ENCODE measurements at places on chromosomes 2 and 18.

GRCh38 chr2:42336361-42336965 lies 24.6 kb downstream of the COX7A2L start:
- DNase-seq: no peak

GRCh38 chr2:67124531-67124930 lies 272.6 kb upstream of the ETAA1 start:
- no peak for DNase-seq

GRCh38 chr2:4930704-4931103 lies 761.5 kb upstream of the SOX11 start:
- DNase-seq: no peak

GRCh38 chr18:38539371-38539770 lies 973.8 kb upstream of the CELF4 start:
- DNase-seq: no peak

DNA sequence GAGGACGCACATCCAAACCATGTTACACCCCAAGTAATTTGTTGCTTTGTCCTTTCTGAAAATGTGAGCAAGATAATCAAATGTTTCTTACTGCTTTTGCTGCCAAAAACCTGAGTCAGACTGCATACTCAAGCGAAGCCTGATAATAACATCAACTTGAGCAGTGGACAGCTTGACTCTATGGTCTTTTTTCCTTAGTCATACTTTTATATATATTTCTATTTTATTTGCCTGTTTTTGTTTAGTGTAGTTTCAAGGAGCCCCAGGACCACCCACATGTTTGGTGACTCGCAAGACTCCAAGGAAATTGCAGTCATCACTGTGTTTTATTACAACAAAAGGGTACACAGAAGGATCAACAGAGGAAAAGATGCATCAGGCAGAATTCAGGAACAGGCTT lies 688.4 kb upstream of the PIK3C3 start:
- DNase-seq: no peak

DNA sequence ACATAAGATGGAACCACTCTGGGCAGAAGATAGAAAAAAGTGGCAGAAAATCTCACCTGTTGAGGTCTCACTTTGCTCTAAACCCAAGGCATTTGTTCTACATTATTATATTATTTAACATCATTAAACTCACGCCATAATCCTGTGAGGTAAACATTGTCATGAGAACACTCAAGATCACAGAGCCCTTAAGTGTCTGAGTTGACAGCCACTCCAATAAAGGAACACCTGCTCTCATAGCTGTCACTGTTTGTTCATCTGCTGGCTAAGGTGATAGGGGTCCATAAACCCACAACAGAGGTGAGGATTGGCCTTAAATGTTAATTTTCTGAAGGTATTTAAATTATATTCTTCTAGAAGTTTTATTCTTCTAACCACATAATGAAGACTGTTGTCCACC lies 439.7 kb downstream of the RIT2 start:
- no peak for DNase-seq

- no peak for DNase-seq
Measured at GRCh38 chr18:42996824-42997223, 118.7 kb downstream of the RIT2 start.

- no peak for DNase-seq
Measured at GRCh38 chr2:162677476-162677875, 161.1 kb downstream of the KCNH7 start.

DNA sequence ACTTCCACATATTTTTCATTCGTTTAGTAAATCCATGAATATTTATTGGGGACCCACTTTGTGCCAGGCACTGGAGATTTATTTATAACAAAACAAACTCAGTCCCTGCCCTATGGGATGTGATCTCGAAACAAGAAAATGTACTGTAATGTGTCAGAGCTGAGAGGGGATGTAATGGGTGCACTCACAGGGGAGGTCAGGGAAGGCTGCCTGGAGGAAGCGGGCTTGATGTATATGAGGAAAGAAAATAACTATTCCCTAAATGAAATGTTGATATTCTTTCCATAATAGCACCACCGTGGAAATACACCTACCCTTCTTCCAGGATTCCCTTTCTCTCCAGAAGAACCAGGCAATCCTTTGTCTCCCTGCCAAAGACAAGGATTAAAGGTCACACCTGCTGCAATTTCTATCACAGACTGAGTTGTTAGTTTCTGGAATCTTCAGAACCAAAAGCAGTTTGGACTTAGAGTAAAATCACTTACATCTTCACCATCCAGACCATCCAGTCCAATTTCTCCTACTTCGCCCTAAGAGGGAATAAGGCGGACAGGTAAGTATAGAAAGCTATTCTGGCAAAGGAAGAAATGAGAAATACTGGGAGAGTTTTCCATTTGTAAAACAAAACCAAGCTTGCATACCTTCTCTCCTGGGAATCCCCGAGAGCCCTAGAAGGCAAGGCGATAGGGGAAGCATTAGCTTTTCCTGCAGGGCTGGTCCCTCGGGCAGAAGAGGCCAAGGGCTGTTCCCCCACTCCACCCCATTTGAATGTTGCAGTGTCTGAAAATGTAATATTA lies 55.0 kb downstream of the COL6A3 start:
- no peak for DNase-seq

- DNase-seq: no peak
Measured at GRCh38 chr2:59690849-59691248, 862.6 kb downstream of the BCL11A start.

- DNase-seq: no peak
Measured at GRCh38 chr2:66073172-66073571, 361.8 kb upstream of the MEIS1 start.

DNA sequence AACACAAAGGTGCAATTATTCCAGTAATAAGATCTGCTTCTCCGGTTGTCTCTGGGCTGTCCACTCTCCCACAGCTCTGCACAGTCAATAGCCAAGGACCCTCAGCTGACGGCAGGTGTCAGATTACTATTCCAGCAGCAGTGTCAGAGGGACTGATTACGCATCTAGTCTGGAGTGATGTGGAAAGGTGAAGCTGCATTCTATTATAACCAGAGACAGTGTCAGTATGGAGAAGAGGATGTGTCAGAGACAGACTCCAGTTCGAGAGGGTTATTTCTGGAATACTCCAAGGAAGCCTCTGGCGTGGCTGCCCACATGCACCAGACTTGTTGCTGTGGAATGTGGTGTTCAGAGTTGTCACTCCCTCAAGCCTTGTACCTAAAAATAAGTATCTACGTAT lies 163.6 kb upstream of the TMEM200C start:
- no peak for DNase-seq

DNA sequence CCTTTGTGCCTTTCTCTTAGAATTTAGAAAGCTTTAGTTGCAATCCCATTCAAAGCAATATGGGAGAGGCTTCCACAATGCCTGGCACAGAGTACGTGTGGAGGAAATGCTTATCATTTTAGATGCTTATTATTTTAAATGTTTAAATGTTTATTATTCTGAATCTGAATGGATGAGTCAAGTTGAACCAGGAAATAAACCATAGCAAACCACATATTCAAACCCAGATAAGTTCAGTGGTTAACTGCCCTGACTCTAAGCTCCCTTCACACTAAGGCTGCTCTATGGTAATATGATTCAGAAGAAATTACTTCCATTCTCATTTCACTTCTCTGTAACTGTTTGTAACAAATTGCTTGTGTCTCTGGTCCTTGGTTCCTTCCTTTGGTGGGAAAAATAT lies 5.2 kb upstream of the PPP4R1 start:
- peak; percentile 48 for DNase-seq

DNA sequence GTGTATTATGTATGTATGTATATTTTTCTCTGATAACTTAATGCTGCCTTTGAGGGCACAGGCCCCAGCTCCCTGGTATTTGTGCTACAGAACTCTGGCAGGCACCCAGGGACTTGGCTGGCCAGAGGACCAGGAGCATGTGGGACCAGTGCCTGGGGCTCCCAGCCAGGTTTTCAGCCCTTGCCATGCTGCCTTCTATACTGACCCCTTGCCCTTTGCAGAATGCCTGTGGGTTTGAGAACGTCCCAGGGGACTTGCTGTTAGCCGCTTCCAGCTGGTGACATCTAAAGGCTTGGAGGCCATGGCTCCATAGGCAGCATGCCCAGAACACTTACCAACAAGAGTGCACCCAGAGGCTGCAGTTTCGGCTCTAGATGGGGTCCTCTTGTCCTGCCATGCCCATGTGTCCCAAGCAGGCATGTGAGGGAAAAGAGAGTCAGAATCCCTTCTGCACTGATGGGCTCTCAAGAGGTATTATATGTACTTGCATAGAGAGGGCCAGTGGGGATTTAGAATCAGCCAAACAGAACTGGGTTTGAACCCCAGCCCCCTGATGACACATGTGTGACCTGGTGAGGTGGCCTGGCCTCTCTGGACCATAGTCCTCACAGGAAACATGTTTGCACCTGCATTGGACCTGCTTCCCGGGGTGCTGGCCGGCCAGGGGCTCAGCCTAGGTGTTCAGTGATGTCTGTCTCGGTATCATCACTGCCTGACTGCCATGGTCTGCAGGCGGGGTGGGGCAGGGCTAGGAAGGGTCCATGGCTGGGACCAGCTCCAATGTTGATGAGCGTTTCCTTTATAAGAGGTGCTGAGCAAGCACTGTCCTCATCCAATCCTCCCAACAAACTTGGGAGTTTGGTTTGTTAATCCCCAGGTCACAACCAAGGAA lies 119.2 kb upstream of the FHL2 start:
- no peak for DNase-seq

GRCh38 chr2:197706839-197707207 lies 1.7 kb downstream of the MARS2 start:
- no peak for DNase-seq

Measured in suppressor macrophage treated with lipopolysaccharide for 4 hours (primary cell).